AG04450 (cell line): ENCODE measurements at places on chromosomes 5 and 9.

DNA sequence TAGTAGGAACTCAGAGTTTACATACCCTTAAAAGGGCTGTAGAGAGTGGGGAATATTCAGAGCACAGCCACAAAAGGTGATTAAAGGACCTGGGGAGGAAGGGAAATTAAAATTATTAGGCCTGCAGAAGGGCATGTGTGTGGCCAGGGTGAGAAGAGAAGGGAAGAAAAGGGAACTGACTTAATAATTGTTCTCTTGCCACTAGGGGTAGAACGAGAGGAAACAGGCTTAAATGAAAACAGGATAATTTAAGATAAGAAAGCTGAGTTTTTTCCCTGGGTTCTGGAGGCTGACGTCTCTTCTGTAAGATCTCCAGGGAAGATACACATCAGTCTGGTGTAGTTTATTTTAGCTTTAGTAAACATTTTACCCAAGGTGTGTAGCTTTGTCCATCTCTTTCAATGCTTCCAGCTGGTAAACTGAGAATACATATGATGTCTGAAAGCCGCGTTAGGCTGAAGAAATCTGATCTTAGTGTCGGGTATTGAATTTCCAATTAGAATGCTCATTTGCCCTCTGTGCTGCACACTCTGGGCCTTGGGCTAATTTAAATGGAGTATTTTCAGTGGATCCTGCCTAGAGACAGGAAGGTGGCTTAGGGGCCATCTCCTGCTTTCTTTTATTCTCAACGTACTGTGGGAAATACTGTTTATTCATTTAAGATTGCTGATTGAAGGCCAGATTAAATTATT lies 416.8 kb downstream of the TMEM38B start:
- no peak for DNase-seq

- no peak for DNase-seq
Observed at GRCh38 chr9:124216474-124217176, 41.1 kb upstream of the NEK6 start.

GRCh38 chr5:74648835-74649293 lies 8.3 kb upstream of the ENC1 start:
- DNase-seq: no peak

GRCh38 chr9:116860509-116861120 lies 173.5 kb downstream of the TRIM32 start:
- peak; percentile 29 for DNase-seq

DNA sequence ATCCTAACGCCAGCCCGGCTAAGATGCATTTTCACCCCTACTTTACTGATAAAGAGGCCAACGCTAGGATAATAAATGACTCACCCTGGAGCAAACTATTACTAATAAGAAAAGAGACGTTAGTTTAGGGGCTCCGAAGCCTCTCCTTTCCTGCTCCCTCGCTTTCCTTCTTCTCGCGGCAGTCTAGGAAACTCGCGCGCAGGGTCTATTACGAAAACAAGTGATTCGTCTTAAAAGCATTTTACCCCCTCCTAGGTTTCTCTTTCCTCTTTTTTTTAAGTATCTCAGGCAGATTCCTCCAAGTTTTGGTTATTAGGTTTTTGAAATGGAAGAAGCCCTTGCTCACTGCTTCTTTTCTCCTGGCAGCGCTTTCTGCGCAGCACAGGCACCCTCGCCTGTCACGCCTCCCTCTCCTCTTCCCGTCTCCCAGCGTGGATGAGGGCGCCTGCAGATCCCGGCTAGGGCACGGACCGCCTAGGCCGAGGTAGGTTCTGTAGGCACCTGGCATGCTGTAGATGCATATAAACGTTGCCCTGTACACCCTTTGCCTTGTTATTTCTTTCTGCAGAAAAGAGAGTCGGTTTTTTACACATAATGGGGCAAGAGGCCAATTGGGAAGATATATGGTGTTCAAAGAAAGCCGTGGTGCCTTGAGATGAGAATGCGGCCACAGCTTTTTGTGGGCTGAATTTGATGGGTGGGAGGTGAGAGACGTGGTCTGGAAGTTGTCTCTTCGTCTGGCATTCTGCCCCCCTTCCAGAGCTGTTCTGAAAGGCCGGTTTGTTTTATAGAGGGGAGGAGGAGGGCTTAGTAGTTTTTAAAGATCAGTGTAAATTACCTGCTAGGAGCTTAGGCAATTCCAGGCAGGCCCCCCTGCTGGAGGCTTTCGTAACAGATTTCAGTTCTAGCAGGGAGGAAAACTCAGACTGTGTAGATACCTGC lies 983 bp downstream of the GCNT1 start:
- no peak for DNase-seq

DNA sequence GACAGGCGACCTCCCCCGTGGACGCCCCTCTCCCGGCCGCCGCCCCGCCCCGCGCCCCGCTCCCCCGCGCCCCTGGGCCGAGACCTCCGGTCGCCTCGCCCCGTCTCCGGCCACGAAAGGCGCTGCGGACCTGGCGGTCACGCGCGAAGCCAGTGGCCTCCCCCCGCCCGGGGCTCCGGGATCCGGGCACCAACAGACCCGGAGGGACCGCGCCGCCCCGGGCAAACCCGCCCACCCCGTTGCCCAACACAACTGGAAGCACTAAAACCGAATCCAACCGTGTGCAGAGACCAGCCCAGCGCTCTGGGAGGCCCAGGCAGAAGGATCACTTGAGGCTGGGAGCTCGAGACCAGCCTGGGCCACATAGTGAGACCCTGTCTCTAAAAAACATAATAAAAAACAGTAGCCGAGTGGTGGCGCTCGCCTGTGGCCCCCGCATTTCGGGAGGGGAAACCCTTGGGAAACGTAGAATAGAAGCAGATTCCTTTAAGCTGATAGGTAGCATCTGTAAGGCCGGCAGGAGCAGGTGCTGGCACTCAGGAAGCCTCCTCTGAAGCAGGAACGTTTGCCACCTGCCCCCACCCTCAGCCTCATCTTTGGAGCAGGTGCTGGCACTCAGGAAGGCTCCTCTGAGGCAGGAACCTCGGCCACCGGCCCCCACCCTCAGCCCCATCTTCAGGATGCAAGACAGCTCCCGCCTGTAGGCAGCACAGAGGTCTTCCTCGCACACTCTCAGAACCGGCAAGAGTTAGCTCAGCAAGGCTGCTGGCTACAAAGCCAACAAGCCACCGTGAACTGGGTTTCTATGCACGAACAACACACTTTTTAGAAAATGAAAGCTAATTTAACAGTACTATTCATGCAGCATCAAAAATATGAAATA lies 4.6 kb upstream of the SLC9A3 start:
- no peak for DNase-seq

DNA sequence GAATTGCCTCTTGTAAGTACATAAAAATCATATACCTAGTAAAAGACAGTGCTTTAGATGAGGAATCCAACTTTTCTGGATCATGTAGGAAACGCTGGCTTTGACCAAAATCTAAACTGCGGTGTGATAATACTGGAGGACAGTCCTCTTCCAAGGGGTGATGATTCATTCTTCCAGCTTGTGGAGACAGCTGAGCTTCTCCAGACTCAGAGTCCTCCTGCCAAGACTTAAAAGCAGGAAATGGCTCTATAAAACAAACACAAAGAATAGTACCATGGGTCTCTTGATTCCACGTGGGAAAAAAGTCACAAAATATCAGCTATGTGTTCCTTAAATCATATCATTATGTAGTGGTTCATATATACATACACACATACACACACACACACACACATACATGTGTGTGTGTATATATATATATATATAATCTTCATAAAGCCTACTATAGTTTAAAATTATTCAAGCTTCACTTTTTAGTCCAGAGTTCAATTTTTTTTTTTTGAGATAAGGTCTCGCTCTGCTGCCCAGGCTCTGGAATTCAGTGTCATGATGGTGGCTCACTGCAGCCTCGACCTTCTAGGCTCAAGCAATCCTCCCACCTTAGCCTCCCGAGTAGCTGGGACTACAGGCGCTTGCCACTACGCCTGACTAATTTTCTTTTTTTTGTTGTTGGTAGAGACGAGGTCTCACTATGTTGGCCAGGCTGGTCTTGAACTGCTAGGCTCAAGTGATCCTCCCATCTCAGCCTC lies 65.0 kb downstream of the PKD2L2 start:
- DNase-seq: peak; percentile 63

GRCh38 chr5:168531987-168532864 lies 3.1 kb downstream of the FBLL1 start:
- DNase-seq: no peak

- no peak for DNase-seq
Observed at GRCh38 chr5:160311491-160312133, 752 bp downstream of the CCNJL start.

DNA sequence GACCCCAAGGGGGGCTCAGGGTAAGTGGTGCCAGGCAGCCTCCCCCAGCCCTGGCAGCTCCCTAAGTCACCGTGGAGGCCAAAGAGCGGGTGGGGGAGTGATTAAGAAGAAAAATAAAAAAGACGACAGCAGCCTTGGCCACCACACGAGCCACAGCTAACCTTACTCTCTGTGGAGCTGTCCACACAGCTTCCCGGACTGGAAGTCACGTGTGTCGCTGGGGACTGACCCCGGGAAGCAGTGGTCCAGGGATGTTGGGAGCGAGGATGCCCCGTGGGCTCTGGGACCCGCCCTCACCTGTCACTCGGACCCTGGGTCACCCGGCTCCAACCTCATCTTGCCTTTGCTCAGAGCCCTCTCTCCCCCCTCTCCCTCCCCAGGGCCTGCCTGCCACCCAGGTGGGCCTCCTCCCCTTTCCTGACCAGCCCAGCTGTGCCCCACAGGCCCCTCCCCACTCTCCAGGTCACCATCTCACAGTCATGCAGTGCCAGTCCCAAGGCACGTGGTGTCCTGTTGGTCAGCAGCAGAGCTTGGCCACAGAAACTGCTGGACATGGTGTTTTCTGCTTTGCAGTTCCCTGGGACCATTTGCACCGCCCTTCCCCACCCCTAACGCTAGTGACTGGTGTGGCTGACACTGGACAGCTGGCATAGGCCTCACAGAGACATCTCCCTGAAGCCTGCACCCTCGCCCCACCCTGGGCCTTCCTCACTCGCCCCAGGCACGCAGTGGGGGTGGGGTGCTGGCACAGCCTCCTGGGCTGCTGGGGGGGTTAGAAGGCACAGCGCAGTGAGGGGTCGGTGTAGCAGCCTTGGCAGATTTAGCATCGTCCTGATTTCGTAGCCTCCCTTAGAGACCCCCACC lies 9.8 kb upstream of the EXOC3 start:
- DNase-seq: no peak

DNA sequence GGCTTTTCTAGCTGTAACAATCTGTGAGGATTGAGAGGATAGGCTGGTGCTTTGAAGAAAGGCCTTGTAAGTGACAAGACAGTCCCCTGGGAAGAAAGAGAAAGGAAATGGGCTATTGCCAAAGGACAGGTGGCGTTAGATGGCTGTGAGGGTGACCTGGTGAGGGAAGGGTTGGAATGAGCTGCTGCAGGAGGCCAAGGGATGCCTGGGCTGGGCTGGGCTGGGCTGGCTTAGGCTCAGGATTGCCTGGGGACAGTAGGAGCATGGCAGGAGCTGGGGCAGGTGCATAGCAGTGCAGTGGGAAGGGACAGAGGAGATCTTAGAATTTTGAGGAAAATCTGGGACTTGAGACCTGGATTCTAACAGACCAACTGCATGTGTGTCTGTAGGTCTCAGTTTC lies 9.7 kb upstream of the MYOZ3 start:
- DNase-seq: no peak

GRCh38 chr5:23132231-23132630 lies 279.1 kb upstream of the CDH12 start:
- DNase-seq: no peak

DNA sequence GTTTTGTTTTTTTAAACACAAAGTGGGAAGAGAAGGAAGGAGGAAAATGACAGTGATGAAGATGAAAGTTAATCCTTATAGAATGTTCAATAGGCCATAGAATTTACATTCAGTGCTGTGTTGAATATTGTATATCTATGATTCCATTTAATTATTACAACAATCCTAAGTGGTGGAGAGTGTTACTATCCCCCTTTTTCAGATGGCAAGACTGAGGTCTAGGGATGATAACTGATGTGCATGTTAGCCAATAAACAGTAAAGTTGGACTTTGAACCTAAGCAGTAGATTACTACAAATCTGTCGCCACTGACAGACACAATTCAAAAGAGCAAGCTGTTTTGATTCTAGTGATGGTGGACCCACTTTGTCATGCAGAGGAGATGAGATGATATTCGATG lies 237.9 kb downstream of the ARHGAP26 start:
- no peak for DNase-seq

DNA sequence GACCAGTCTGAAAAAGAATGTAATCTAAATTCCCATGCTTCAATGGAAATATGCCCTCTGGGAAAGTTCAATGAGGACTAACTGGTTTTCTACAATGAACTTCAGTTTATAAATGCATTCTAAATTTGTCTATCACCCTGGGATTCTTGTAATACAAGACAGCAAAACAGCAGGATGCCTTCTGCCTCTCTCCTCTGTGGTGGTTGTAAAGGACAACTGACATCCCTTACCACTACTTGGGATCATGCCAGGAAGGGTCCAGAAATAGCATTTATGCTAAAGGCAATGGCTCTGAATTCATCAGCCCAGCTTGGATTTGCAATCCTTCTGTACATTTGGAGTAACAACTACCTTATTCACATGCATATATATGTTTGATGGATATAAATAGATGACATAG lies 97.3 kb upstream of the ADAMTS16 start:
- DNase-seq: no peak

DNA sequence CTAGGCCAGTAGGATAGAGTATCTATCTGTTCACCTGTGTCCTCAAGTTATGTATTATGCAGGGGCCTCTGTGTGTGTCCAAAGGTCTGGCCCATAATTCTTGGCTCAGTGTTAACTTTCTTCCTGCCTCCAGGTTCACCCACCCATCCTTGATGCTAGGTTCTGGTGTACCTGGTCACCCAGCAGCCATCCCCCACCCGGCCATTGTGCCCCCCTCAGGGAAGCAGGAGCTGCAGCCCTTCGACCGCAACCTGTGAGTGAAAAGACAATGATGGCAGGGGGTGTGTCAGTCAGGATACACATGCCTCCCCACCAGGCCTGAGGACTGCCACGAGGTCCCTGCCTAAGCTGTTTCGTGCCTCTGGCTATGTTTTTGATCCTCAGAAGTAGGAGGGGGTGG lies 27.6 kb downstream of the TCF7 start:
- no peak for DNase-seq

DNA sequence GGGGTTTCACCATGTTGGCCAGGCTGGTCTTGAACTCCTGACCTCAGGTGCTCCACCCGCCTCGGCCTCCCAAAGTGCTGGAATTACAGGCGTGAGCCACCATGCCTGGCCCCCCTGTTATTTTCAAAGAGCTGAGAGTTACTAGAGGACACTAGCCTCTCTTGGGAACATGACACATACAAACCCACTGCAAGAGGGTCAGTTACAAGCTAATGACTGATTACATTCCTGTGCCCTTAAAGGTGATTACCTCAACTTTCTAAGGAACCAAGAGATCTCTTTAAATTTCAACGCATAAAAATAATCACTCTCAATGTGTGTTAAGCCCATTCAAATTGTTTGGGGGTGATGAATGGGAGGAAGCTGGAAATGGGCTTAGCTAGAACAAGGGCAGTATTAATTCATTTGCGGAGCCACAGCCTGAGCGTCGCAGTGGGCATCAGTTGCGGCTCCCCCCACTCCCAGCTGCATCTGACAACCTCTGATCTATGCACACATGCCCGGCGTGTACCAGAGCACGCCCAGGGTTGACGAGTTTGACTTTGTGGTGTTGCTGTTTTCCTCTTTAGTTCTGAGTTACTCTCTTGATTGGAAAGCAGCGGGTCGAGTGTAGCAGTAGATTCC lies 146.9 kb downstream of the GOLPH3 start:
- DNase-seq: no peak
